Astrocyte (in vitro differentiated cells and primary cell): ENCODE measurements at places on chromosomes 1 and 21.

DNA sequence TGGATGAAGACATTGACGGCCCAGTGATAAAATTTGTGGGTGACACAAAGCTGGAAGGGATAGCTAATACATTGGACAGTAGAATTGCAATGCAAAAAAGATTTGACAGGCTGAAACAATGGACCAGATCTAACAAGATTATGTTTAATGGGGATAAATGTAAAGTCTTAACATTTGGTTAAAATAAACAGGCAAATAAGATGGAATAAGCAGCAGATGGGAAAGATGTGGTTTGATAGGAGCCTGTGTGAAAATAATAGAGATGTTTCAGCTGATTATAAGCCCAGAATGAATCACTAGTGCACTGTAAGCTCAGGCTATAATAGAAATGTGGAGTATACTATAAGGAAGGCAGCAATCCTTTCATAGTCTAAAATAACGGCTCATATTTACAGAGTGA lies 66.2 kb upstream of the NHLH2 start:
- no peak for DNase-seq

DNA sequence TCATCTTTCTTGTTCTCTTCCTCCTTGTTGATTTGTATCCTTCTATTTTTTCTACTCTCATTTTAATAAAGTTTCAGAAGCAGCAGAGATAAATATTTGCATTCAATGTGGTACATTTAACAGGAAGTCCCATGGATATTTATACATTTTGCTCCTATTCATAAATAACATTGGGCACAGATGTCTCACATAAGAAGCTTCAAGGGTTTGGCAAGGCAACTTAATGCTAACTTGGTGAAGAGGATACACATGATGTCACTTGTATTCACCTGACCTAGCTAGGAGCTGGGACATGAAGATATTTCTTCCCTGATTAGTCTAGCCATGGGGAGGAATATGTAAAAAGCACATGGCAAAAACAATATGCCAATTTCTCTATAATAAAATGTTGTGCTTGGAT lies 65.1 kb upstream of the DUSP10 start:
- DNase-seq, result no peak

- DNase-seq, result no peak
These were observed 2.9 kb downstream of the GFI1 start for GRCh38 chr1:92483610-92484471.

DNA sequence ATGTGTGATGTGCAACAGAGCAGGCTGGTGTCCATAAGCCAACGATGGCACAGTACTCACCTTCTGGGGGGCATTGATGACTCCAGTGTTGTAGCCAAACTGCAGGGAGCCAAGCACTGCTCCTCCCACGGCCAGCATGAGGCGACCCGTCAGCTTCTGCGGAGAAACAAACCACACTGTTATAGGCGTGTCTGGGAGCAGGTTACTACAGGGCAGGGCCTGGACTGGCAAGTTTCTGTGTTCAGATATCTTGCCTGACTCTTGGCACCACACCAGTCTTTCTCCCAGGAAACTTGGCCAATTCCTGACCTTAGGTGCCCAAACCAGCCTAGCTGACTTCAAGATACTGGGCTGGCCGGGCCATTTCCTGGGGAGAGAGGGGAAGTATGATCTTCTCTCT lies 15.5 kb downstream of the SLC2A1 start:
- DNase-seq, result peak; percentile 75

DNA sequence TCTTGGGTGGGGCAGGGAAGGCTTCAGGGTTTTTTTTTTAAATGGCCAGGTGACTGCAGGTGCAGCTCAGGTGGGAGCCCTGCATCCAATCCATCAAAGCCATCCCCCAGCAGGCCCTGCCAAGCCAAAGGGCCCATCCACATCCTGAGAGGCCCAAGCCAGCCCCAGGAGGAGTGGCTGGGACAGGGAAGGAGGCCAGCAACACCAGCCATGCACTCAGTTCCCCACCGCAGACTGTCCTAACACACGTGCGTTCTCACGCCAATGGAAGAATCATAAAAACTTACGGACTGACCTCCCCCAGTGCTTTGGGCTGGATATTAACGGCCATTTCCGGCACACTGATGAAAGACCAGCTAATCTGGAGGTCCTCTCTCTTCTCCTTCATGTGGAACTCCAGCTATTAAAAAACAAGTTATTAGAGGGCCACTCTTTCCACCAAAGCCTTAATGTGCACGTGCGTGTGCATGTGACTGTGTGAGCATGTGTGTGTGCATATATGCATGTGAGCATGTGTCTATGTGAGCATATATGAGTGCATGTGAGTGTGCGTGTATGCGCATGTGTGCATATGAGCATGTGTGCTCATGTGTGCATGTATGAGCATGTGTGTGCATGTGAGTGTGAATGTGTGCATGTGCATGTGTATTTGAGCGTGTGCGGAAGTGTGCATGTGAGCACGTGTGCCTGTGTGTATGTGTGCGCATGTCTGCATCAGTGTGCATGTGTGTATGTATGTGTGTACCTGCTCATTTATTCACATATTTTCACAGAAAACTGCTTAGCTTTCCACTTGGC lies 35.1 kb downstream of the C2CD2 start:
- no peak for DNase-seq
